ENCODE measurements at places on chromosomes 16 and 17.

DNA sequence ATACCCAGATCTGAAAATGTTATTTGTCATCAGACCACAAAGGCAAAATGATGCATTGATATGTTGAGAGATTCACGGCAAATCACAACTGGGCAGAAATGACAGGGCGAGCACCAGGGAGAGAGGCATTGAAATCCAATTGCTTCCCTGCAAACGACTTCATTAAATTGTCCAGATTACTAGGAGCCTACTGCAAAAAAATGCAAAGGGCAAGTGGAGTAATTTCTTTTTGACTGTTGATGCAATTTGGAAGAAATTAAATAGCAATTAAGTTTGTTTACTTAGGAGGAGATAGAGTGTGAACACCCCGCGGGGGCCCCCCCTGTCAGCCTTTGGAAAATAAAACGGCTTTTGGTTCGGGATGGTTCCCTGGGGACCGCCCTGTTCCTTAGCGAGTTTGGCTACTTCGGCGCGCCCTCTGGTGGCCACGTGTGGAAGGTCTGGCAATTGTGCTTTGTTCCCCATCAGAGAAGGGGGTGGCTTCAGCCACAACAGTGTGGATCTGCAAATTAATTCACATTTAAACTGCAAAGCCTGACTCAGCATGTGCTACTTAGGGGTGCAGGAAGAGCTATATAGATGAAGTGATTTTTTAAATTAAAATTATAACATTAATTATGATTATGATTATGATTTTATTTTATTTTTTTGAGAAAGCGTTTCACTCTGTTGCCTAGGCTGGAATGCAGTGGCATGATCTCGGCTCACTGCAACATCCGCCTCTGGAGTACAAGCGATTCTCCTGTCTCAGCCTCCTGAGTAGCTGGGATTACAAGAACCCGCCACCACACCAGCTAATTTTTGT lies 14.5 kb upstream of the TMC7 start:
- DNase-seq = peak; percentile 85

- DNase-seq = no peak
These were observed 206.7 kb downstream of the RPTOR start for GRCh38 chr17:80751070-80751945.

- DNase-seq = no peak
These were observed 158.6 kb upstream of the CDH8 start for GRCh38 chr16:62194828-62195227.

GRCh38 chr17:80195671-80196529 lies 24.2 kb downstream of the SGSH start:
- DNase-seq = peak; percentile 53

DNA sequence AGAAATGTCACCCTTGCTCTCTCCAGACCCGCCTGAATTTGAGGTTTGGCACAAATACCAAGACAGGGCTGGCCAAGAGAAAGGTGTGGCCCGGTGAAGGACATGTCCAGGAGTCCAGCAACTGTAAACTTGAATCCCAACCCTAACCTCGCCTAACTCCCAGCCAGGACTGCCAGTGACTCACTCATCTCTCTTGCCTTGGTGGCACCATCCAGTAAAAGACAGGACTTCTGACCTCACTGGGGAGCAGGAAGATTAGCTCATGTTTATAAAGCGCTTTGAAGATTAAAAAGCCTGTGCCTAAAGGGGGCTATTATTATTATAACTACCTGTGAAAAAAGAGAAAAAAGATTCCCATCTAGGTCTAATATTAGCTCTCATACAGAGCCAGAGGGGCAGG lies 335.3 kb downstream of the SOX9 start:
- DNase-seq = no peak

- no peak for DNase-seq
These were observed 128.9 kb downstream of the MRM1 start for GRCh38 chr17:36730095-36730808.

- DNase-seq = peak; percentile 70
These were observed 481.9 kb downstream of the SOX9 start for GRCh38 chr17:72602517-72603419.

DNA sequence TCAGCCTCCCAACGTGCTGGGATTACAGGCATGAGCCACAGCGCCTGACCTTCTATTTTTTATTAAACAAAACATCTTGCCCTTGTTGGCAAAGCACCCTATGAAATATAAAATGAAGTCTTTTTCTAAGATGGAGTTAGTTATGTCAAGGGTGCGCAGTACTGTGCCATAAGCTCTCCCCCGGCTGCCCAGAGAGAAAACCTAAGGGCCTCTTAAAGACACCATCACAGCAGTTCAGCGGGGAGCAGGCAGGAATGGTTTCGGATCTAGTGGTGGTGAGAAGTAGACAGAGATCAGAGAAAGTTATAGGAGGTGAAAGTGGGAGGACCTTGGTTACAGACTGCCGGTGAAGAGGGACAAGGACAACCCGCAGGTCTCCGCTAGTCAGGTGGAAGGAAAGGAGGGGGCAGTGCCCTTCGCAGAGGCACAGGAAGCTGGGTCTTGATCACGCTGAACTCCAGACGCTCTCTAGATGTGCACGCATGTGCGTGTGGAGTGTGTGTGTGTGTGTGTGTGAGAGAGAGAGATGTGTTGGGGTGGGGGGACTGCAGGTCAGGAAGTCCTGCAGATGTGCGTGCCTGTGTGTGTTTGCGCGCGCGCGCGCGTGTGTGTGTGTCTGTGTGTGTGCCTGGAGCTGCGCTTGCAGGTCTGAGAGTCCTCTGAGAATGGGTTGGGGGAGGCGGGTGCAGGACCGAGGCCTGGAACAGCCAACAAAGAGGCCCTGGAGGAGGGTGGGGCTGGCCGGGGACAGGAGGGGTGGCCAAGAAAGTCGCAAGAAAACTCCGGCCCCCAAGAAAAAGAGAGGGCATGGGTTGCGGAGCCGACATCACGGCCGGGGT lies 748 bp upstream of the CMTM3 start:
- peak; percentile 22 for DNase-seq

DNA sequence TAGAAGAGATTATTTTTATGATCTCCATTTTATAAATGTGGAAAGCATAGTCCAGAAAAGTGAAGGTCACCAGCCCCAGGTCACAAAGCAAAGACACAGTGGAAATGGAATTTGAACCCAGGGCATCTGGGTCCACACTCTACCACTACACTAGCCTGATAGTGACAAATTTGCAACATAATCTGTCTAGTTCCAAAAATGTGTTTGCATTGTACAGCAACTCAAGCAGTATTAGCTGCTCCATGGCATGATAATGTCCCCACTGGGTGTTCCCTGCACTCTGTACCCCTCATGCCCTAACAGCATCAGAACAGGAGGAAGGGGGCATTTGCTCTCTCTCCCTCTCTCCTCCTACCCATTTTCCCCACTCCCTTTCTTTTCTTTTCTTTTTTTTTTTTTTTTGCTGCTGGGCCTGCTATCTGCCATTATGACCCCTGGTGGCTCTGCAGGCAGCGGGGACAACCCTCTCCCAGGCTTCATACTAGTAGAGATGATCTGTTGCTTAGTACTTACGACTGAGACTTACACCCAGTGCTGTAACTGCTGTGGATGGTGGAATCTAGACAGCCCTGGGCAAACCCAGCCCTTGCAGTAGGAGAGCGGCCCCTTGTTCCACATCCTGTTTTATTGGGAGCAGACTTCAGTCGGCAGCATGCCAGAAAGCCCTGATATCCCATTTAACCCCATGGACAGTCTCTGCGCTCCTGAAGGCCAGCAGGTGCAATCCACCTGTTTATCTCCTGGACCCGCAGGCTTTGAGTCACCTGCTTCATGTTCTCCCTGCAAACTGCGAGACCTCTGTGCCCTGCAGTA lies 306.3 kb downstream of the SOX9 start:
- DNase-seq = no peak

DNA sequence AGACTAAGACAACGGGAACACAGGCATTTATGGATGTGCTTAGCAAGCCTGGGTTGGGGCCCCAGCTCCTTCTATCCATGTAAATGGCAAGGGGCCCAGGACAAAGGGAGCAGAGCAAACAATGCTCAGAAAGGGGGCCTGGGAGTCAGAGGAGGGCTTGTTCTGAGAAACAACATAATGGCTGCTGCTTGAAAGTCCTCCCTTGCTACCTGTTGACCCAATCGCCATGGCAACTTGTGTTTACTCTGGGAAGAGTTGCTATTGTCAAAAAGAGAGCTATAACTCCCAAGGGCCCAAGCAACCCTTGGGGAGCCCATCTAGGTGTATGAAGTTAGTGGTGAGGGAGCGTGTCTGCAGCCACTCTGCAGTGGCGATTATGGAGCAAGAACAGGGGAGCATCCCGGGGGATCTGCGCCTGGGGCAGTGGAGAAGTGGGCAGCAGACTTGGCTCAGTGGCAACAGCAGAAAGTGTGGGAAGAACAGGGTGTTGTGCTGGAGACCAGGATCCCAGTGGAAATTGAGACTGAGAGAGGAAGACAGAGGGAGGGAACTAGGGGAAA lies 118.7 kb upstream of the NLRP1 start:
- no peak for DNase-seq

GRCh38 chr16:77840673-77841501 lies 52.5 kb downstream of the VAT1L start:
- DNase-seq = no peak

GRCh38 chr17:74633326-74633725 lies 9.8 kb upstream of the CD300E start:
- no peak for DNase-seq
